ENCODE measurements at places on chromosomes 5 and 9.

GRCh38 chr5:36653044-36653705 is 46.8 kb downstream of the SLC1A3 start:
- no peak for DNase-seq

DNA sequence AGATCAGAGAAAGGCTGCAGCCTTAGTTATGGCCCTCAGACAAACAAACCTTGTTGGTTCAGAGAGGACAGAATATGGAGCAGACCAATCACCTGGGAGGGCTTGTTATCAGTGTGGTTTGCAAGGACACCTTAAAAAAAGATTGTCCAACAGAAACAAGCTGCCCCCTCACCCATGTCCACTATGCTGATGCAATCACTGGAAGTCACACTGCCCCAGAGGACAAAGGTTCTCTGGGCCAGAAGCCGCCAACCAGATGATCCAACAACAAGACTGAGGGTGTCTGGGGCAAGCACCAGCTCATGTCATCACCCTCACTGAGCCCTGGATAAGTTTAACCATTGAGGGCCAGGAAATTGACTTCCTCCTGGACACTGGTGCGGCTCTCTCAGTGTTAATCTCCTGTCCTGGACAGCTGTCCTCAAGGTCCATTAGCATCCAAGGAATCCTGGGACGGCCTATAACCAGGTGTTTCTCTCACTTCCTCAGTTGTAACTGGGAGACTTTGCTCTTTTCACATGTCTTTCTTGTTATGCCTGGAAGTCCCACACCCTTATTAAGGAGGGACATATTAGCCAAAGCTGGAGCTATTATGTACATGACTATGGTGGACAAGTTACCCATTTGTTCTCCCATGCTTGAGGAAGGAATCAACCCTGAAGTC is 36.9 kb upstream of the TBCA start:
- DNase-seq: no peak

- DNase-seq: no peak
Measured at GRCh38 chr5:102713682-102714231, 41.3 kb upstream of the PAM start.

GRCh38 chr5:1171340-1171941 is 30.0 kb upstream of the SLC6A19 start:
- no peak for DNase-seq

DNA sequence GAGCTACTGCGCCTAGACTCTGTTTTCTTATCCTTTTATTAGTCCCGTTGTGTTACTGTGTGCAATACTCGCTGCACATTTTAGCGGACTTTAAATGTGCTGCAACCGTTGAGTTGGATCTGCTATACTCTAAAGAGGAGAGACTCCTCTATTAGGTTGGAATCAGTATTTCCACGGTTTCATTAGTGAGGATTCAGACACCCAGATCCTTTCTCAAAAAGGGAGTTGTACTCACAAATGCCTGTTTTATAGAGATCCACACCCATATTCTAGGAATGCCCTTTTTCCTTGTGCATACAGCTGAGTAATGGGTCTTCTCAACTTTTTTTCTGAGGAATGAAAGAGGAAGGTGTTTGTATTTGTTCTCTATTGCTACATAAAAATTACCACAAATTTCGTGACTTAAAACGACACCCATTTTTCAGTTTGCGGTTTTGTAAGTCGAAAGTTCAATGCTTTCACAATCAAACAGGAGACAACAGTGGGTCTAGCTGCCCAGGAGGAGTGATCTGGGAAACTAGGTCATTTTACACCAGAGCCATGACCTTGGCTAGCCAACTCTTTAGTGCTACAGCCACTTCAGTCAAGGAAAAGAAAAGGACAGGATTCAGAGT is 52.8 kb upstream of the SLC44A1 start:
- no peak for DNase-seq

DNA sequence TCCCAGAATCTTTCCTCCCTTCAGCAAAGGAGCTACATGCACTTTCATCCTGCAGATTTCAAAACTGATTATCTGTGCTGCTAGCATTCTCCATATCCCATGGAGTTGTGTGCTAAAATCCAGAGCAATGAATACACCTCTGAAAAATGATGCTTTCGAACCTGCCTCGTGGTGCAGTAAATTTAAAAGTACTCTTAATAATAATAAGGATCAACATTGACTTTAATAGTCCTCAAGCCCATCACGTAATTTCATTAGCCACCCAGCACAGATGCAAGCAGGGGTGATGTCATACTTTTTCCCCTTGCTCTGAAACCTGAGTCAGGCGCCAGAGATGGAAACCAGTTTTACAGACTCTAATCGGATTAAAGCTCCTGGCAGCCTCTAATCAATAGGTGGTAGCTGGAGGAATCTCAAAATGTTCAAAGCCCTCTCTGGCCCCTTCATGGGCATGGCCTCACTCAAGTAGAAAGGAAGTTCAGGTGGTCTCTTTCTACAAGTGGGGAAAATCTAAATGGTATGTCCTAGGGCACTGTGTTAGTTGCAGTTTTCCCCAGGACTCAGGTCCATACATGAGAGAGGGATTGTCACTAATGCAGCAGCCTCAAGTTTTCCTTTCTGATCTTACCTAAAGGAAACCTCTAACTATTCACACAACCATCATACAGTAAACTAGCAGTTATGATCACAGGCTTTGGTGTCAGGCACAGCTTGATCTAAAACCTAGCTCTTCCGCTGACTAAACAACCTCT is 221.6 kb upstream of the SLC30A5 start:
- no peak for DNase-seq

GRCh38 chr9:30928045-30928444 is 1456.4 kb upstream of the ACO1 start:
- no peak for DNase-seq

- no peak for DNase-seq
Measured at GRCh38 chr5:169128679-169129078, 172.3 kb downstream of the SLIT3 start.

GRCh38 chr5:36885566-36886485 is 9.3 kb downstream of the NIPBL start:
- DNase-seq: no peak
